ENCODE measurements at places on chromosomes 5 and 9.

- DNase-seq = no peak
Measured at GRCh38 chr5:56641635-56642260, 173.6 kb upstream of the MAP3K1 start.

- no peak for DNase-seq
Measured at GRCh38 chr9:74742792-74743730, 144.7 kb downstream of the TRPM6 start.

DNA sequence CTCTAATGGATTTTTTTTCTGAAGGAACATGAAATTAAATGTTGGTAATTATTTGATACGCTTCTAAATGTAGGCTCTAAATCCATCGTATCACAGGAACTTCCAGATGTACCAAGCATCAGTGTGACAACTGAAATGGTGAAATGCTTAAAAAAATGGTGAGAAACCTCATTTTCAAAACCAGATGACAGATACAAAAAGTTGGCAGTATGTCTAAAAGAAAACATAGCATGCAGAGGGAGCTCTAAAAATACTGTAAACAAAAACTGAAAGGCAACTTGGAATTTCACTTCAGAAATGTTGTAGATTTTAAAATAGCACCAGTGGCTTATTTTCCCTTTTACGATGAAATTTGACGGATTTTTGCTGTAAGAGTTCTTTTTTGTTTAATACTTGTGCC, 1043.6 kb upstream of the WWC1 start:
- no peak for DNase-seq

- DNase-seq = peak; percentile 26
Measured at GRCh38 chr5:126354012-126354857, 69.0 kb upstream of the GRAMD2B start.

DNA sequence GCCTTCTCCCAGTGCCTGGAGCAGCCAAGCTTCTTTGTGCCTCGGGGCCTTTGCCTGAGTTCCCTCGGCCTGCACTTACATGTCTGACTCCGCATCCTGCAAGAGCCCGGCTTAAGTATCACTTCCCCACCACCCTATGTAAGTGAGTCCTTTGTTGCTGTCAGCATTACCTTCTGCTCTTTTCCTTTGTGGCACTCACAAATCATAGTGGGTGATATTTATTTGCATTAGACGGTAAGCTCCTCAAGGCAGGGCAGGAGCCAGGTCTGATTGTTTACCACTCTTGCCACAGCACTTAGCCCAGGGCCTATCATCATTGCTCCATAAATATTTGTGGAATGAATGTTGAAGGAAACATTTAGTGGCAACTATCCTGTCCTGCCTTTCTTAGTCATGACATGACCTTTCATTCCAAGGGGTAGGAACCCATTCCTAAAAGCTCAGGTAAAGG, 4.8 kb downstream of the GM2A start:
- no peak for DNase-seq

- no peak for DNase-seq
Measured at GRCh38 chr9:120478208-120478607, 101.8 kb downstream of the CDK5RAP2 start.

- DNase-seq = no peak
Measured at GRCh38 chr5:133226186-133226585, 174.4 kb downstream of the HSPA4 start.

- DNase-seq = no peak
Measured at GRCh38 chr5:102845041-102845440, 89.9 kb downstream of the PAM start.

DNA sequence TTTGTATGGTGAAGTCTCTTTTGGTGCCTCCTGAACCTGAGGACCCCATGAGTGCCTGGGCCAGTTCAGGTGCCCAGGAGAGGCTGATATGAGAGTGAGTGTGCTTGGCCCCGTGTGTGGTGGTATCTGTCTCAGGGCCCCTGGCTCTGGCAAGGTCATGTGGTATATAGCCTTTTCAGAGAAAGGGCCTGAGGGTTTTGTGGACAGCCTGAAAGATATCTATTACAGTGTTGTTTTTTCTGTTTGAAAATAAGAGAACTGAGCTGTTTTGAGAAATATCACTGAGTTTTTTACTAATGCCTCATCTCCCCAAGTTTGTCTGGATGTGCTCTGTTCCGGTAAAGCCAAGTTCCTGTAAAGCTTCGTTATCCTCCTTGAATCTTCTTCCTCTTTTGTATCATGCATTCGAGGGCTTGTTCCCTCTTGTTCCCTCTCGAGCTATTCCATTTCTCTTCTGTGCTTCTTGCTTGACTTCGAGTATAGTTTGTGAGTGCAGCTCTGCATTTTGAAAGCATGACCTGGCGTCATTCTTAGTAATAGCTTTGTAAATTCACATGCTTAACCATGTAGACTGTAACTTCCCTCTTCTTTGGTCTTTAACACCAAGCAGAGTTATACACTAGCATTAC, 122.3 kb downstream of the MAST4 start:
- DNase-seq = no peak

All from naive thymus-derived CD4-positive, alpha-beta T cell (primary cell).